ENCODE measurements at places on chromosomes 1 and 21. TPM values are rescaled to one million over a fixed set of nuclear protein-coding genes. Genes with fewer than 3 reads are reported as not detected.

SHCBP1L gene
- not detected for total RNA-seq

WNT9A gene
- 1.2 TPM for total RNA-seq

RBP7 gene
- total RNA-seq: not detected

GLIS1 gene
- total RNA-seq: not detected

LELP1 gene
- total RNA-seq: not detected

ZNF684 gene
- 7.7 TPM for total RNA-seq

SLC9C2 gene
- total RNA-seq: 3.7 TPM

DPT gene
- total RNA-seq: under 0.01 TPM

C8A gene
- total RNA-seq: not detected

RIPPLY3 gene
- not detected for total RNA-seq

TRIM67 gene
- total RNA-seq: 24.1 TPM

NR5A2 gene
- total RNA-seq: under 0.01 TPM

TIE1 gene
- total RNA-seq: 6.9 TPM

FCRL3 gene
- total RNA-seq: under 0.01 TPM

CACNA1S gene
- under 0.01 TPM for total RNA-seq

VSIG8 gene
- not detected for total RNA-seq

SLC9A1 gene
- 2.0 TPM for total RNA-seq

ZNF593OS gene
- not detected for total RNA-seq

FASLG gene
- not detected for total RNA-seq

NOS1AP gene
- 4.9 TPM for total RNA-seq

GABRD gene
- total RNA-seq: 2.0 TPM

OVAAL gene
- total RNA-seq: not detected

MFSD2A gene
- 15.5 TPM for total RNA-seq

DTL gene
- total RNA-seq: 2.9 TPM

KCNA3 gene
- total RNA-seq: 20.8 TPM

MOV10 gene
- total RNA-seq: 5.3 TPM

EPB41 gene
- 46.9 TPM for total RNA-seq

CLCC1 gene
- 28.1 TPM for total RNA-seq

ZNF672 gene
- total RNA-seq: 14.7 TPM

PPIH gene
- total RNA-seq: 17.9 TPM

NRIP1 gene
- 113 TPM for total RNA-seq

KCNK1 gene
- total RNA-seq: 4.9 TPM

PGBD5 gene
- total RNA-seq: 15.9 TPM

VHLL gene
- total RNA-seq: 0.82 TPM

C1orf141 gene
- total RNA-seq: under 0.01 TPM

BMP8B gene
- 0.41 TPM for total RNA-seq

STUM gene
- total RNA-seq: 26.1 TPM

GPR137B gene
- 35.5 TPM for total RNA-seq

B3GALT5 gene
- total RNA-seq: 0.41 TPM

FAM151A gene
- total RNA-seq: not detected

FCAMR gene
- total RNA-seq: not detected

PDE4B gene
- 91.7 TPM for total RNA-seq

TAF12 gene
- 20.4 TPM for total RNA-seq

MRAP gene
- total RNA-seq: not detected

RAB7B gene
- total RNA-seq: under 0.01 TPM

SLC44A5 gene
- total RNA-seq: 162 TPM

MMP23B gene
- total RNA-seq: 0.82 TPM

DCST1 gene
- total RNA-seq: not detected

CSRP1 gene
- total RNA-seq: 12.2 TPM

DYRK1A gene
- total RNA-seq: 172 TPM

FAM177B gene
- total RNA-seq: not detected

FABP3 gene
- total RNA-seq: 198 TPM

OLFML3 gene
- total RNA-seq: 17.5 TPM

CD46 gene
- total RNA-seq: 87.6 TPM

KCNE2 gene
- under 0.01 TPM for total RNA-seq

ZSWIM5 gene
- 15.9 TPM for total RNA-seq

PLA2G4A gene
- 1.2 TPM for total RNA-seq

CHODL gene
- 6.9 TPM for total RNA-seq

RNF19B gene
- total RNA-seq: 37.1 TPM
